Activated CD4-positive, alpha-beta T cell treated with anti-CD3 and anti-CD28 coated beads, Interleukin-10, Interleukin-2, amounts not matched to agents 100 ng/mL and 50 ng/mL, durations not matched to agents 16 hours and 8 hours (primary cell): ENCODE measurements at places on chromosomes 7 and 10.

DNA sequence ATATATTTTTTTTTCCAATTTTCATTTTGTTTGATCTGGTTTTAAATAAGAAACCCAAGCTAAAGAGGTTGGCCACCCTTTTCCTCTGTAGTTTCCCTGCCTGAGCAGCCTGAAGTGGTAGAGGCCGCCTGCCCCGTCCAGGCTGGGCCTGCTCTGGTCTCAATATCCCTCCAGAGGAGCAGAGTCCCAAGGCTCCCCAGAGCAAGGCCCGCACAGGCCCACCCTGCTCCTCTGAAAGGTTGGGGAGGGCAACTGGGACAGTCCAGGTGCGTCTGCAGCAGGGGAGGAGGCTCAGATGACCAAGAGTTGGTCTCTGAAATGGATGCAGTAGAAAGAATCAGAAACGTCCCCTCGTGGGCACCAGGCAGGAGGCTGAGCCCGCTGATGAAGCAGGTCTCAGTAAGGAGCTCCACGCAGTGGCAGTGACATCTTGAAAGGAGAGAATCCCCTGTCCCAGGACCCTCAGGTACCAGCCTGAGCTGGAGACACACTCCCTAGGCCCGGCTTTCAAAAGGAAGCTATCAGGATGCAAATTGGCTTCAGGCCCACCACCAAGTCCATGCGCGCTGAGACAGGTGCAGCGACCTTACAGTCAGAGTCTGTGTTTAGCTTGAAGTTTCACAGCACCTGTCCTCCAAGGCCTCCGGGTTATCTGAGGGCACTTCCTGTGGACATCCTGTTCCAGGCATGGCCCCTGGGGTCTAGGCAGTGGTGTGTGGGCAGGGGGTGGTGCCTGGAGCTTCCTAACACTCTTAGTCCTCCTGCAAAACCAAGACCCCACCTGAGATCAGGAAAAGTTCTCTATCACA, 37.7 kb downstream of the EN2 start:
- no peak for DNase-seq

GRCh38 chr10:116211682-116212081, 61.3 kb downstream of the GFRA1 start:
- no peak for DNase-seq

GRCh38 chr10:71981015-71981875, 17.1 kb downstream of the CHST3 start:
- no peak for DNase-seq

- DNase-seq = no peak
Measured at GRCh38 chr7:93476491-93477344, 97.8 kb downstream of the CALCR start.

GRCh38 chr10:55897490-55897921, 463.6 kb downstream of the ZWINT start:
- no peak for DNase-seq

GRCh38 chr7:7665031-7665430, 24.5 kb downstream of the UMAD1 start:
- DNase-seq = no peak

DNA sequence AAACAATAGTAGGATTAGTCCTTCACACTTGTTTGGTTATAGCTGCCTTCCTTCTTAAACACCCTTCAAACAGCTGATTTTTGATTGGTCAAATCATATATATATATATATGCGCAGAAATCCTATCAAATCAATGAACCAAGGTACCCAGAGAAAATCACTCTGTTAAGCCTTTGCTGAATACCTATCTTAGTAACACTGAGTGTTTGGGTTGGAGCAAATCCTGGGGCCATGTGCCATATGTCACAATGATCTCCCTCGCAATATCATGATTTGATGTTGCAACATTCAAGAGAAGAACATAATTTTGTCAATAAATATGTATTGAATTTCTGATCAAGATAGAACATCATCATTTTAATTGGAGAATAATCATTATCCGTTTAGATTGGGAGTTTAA, 795.6 kb downstream of the REEP3 start:
- DNase-seq = no peak

GRCh38 chr10:4067931-4068561, 283.0 kb upstream of the KLF6 start:
- no peak for DNase-seq

DNA sequence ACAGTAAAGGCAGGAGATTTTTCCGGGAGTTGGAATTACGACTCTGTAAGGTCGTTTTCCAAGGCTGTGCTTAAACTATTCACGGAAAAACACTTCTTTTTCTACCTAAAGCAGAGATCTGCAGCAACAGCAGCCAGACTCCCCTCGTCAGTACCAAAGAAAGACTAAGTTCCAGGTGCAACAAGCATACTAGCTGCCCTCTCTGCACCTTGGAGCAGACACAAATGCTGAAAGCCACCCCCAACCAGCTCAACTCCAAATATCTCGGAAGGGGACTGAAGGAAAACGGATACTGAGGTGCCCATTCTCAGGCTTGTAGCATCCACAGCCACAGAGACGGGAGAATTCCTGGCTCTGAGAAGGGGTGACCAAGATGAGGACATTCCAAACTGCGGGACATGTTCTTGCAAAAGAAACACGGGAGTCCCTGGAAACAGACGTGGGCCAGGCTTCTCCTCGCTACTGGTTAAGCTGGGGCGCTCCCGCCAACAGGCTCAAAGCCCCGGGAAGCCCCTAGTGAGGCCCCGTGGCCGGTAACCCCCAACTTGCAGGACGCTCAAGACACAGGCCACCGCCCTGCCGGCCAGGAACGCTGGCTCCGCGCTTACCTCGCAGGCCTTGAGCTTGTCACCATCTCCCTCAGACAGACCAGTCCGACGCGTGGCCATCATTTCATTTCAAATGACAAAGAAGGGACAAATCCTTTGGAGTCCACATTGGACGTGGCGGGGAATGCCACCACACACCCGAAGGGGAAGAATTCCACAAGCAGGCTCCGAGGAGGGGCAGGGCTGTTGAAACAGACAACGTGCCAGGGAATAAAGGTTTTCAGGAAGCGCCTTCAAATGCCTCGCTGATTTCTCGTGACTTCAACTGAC, 2.2 kb downstream of the ARHGAP21 start:
- no peak for DNase-seq

GRCh38 chr10:24784923-24785322, 61.2 kb upstream of the ARHGAP21 start:
- DNase-seq = peak; percentile 3

DNA sequence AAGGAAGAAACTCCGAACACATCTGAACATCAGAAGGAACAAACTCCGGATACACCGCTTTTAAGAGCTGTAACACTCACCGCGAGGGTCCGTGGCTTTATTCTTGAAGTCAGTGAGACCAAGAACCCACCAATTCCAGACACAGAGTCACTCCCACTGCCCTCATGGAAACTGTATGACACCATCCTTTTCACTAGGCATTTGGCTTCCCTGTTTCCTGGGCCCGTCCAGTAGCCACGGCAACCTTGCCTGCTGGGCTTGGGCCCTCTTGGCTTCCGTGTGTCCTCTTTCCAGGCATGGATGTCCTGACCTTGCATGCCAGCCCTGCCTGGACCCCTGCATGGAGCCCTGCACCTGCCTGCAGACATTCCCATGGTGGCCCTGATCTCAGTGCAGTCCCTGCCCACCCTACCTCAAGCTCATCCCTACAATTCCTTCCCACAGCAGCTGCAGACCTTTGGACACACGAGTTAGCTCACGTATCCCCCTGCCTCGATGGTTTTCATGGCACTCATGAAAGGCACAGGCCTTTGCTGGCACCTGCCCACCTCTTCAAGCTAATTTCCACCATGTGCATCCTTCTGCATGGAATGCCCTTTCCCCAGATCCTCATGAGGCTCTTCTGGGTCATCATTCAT, 6.7 kb downstream of the SH2D4B start:
- DNase-seq = no peak

GRCh38 chr10:82934429-82934828, 1059.4 kb downstream of the NRG3 start:
- no peak for DNase-seq

- DNase-seq = no peak
Measured at GRCh38 chr7:157505646-157506045, 168.8 kb downstream of the DNAJB6 start.

DNA sequence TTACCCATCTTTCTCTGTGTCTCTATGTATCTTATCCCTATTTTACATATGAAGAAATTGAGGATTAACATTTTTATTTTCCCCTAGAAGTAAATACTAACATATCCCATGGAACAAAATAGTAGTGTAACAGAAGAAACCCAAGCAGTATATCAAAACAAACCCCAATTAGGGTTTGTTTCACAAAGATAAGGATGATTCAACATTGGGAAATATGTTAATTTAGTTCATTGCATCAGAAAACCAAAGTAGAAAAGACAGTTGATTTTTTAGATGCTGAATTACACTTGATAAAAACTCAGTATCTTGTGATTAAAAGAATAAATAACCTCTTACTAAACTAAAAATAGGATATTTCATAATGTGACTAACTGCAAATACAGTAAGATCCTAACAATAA, 87.8 kb downstream of the GLCCI1 start:
- DNase-seq = no peak

DNA sequence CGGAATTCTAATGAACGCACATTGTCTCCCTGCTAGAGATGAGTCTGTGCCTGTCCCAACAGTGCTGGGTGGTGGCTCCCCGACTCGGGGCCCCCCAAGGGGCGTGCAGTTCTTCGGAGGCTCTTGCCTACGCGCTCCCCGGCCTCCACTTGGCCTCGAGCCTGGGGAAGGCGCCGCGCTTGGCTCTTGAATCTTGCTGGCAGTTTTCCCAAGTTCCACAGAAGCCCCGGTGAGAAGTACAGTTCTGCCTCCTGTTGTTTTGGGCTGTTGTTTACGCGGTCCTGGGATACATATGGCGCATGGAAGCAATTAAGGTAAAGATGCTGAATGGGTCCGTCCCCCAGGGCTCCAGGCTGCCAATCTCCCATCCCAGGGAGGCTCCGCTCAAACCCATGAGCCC, 32.6 kb upstream of the UNCX start:
- no peak for DNase-seq

GRCh38 chr10:76086170-76086760, 654.8 kb downstream of the LRMDA start:
- DNase-seq = no peak

DNA sequence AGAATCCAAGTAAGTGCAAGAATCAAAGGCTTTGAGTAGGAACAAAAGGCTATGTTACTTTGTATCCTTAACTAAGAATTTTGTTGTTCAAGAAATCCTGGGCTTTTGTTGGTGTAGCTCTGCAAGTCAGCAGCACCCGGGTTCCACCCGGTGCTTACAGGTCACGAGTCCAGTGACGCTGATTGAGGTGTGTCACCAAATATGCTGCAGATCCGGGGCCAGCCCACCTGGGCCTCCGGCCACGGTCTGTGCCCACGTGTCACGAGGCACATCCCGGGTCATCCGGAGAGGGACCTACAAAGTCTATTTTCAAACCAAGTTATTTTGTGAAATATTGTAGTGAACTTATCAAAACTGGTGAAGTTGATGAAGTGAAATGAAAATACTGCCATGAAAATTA, 103.1 kb downstream of the MGMT start:
- DNase-seq = no peak

DNA sequence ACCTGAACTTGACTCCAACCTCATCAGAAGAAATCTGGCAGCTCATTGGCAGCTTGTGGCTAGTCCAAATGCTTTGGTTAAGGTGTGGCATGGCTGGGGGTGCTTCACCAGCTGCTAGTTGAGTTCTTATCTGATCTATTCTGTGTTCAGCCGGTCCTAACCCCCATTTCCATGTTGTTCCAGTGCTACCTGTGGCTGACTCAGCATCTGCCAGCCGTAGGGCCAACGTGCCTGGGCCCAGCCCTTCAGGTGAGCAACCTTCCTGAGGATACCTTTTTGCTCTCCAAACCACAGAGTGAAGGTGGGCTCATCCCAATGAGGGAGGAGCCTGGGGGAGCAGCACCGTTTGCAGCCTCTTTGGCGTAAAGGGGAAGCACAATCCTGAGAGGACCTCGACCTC, 46.8 kb upstream of the C10orf120 start:
- no peak for DNase-seq

GRCh38 chr7:26937939-26938623, 73.7 kb upstream of the SKAP2 start:
- no peak for DNase-seq

GRCh38 chr7:44102846-44103565, 1.1 kb upstream of the AEBP1 start:
- DNase-seq = no peak

DNA sequence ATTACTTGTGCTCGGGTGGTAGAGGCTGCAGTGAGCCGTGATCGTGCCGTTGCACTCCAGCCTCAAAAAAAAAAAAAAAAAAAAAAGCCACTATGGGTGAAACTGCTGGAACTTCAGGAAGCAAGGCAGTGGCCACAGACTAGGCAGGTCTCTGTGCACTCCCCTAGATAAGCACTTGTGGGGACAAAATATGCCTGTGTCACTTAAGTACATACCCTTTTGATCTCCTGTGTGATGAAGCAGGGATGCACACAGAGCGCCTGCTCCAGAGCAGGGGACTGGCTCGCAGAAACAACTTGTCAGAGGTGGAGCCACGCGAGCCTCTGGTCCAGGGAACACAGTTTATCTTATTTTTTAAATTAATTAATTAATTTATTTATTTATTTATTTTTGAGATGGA, 42.9 kb upstream of the PSAP start:
- DNase-seq = no peak

GRCh38 chr10:97687785-97688781, 1.0 kb upstream of the AVPI1 start:
- DNase-seq = no peak

GRCh38 chr7:46811529-46811928, 770.4 kb downstream of the TNS3 start:
- no peak for DNase-seq

- no peak for DNase-seq
Measured at GRCh38 chr10:77855404-77856155, 71.0 kb downstream of the DLG5 start.

DNA sequence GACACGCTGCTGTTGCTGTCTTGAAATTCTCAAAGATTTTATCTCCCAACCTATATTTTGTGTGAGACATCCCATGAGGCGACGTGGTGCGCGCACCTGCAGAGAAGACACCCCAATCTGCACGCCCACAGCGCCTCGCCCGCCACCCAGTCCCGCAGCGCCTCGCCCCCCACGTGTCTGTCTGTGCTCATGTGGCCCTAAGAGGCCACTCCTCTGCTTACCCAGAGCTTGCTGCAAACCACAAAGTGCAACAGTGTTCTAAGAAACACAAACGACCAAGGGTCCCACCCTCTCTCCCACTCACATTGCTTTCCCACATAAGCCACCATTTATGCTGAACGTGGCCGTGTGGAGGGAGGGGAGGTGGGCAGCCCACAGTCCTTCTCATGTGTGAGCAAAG, 287.2 kb downstream of the PTPRN2 start:
- DNase-seq = no peak

DNA sequence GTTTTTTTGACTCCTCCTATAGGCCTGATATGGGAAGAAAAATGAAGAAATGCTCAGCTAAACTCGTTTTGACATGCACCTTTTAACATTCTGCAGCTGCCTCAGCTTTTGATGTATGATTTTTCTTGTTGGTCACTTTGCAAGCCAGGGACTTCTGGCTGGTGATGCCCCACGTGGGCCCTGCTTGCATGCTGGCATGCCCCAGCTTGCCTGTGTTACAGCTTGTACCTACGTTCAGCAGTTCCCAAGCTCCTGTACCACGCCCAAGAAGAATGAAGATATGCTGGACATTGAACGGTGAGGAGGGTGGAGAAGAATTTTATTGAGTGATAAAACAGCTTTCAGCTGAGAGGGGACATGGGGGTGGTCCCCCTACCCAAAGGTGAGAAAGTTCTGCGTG, 245.6 kb upstream of the FZD8 start:
- DNase-seq = no peak
